NCI-H510A (cell line): ENCODE measurements at places on chromosomes 11 and 22.
A peak's percentile ranks its signal among the peaks of the same experiment; 100 is the strongest.

DNA sequence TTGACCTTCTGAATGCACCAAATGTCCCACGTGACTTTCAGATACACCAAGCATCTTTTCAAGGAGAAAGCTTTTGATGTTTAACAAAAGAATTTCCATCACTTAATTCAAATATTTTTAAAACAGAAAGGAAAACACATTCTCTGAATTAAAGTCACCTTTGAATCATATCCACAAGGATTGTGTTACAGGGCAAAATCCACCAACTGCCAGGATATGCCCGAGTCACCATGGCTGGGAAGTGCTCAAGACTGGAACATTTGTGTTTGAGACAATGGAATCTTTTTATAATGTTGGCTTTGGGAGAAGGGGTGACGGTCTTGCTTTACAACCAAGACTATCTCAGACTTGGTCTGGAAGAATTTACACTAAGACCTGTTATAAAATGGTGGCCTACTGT, 40.8 kb downstream of the BID start:
- no peak for DNase-seq

DNA sequence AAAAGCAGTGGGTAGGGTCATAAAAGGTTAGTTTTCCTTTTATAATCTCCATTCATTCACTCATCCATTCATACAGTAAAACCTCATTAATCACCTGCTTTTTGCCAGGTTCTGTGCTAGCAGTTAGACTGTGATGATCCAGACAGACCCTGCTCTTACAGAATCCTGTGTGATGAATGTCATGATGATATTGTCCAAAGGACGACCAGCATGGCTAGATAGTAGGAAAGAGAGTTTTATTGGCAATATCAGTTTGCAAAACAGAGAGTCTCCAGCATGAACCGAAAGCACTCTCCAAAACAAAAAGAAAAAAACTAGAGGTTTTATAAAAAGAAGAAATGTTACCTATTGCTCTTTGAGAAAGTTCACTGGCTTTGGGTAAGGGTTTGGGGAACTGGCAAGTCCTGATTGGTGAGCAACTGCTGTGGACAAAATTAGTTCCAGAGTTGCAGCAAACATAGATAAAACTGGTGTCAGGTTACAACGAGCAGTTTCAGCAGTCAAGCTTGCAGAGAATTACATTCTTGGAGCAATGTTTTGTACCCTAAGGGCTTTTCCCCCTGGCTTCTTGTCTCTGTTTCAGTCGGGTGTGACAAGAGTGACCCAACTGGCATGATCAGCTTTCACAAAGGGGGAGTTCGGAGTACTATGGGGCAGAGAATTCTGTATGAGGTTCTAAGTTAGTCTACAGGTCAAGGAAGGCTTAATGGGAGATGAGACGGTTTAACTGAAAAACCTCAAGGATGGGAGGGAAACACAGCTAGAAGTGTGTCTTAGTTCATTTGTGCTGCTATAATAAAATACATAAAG, 58.3 kb downstream of the HSD17B12 start:
- DNase-seq, result no peak

DNA sequence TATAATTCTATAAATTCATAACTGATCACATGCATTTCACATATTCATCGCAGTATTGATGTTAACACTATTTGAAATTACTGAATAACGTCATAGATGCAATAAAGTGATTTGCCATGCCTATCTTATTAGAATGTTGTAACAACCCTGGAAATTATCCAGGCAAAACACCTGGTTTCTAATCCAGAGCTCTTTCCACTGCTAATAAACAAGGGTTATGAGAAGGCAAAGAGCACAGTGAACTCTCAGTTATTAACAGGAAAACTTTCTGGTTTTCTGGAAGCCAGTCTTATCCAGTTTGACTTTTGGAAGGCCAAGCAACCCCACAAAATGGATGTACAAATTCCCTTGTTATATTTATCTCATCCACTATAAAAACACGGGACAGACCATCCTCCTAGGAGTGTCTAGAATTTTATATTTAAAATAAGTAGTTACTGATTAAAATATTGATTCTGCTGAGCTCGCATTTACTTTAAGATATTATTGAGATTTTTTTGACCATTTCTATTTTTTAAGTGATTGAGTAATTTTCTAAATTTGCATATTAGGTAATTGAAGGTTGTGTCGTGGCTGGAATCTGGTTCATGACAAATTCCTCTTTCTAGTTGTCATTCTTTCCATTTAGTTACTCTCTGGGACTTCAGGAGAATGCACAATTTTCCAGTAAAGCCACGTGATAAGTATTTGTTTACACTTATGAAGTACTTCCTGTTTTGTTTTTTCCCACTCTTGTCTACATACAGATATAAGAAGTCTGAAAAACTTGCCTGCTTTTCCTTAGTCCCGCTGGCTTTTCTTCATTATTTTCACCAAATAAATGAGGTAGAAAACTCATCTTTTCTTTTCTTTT, 47.9 kb downstream of the DCUN1D5 start:
- no peak for DNase-seq

GRCh38 chr22:50601669-50602337, 1.2 kb downstream of the MAPK8IP2 start:
- DNase-seq, result no peak

DNA sequence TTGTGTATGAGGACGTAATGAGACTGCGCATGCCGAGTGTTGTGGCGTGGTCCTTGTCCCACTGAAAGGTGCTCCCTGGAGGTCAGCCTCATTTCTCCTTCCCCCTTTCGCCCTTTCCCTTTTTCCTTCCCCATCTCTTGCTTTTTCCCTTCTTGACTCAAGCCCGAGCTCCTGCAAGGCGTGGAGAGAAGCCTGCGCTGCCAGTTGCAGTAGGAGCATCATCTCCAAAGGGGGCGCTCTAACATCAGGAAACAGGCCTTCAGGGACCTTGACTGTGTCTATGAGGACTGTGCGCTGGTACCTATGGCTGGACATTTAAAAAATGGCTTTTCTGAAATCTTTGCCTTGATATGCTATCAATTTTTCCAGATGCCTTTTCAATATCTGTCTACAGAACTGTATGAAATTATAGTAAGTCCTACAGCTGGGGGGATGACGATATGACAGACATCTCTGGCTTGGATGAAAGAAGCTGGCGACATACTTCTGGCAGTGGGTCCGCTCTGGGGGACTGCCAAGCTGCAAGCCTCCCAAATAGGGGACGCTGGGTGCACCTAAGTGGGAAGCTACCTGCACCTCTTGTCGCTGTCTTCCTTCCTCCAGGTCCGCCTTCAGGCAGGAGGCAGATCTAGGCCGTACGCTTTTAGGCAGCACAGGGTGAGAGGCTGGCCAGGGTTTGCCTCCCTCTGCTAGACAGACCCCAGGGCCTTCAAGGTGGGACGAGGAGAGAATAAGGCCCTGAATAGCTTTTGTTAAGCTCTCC, 96.5 kb downstream of the NXPE2 start:
- DNase-seq, result peak; percentile 42

- no peak for DNase-seq
Observed at GRCh38 chr11:61918251-61918937, 1.0 kb upstream of the RAB3IL1 start.

DNA sequence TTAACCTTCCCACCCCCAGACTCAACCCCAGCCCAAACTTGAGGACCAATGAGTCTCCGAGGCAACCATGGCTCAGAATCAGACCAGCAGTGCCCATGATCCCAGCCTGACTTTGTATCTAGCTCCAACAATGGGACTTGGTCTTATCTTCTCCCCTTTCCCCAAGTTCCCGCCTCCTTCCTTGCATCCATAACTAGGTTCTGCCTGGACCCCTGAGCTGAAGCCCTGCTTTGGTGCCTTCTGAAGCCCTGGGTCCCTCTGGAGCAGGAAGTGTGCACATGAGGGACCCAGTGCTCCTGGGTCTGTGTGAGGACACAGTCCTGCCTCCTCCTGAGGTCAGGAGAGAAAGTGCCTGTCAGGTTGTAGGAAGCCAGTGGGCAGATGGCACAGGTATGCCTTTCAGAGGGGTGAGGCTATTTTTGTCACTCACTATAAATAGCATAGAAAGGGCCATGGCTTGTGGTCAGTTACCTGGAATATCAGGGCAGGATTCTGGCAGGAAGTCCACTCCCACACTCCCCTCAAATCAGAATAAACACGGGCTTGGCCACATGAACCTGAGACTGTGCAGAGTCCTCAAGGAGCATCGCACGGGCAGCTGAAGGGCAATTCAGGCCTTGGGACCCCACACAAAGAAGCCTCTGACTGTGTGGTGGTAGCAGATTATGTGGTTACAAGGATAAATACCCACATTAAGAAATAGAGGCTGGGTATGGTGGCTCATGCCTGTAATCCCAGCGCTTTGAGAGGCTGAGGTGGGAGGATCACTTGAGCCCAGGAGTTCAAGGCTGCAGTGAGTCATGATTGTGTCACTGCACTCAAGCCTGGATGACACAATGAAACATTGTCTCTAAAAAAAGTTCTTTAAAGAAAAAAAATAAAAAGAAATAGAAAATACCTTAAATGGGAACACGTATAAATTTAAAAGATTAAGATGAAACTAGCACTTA, 27.4 kb downstream of the RCN1 start:
- DNase-seq, result no peak

GRCh38 chr11:29645373-29645772, 371.5 kb downstream of the KCNA4 start:
- DNase-seq, result no peak

- no peak for DNase-seq
Observed at GRCh38 chr11:121540627-121541026, 87.9 kb upstream of the SORL1-AS1 start.

DNA sequence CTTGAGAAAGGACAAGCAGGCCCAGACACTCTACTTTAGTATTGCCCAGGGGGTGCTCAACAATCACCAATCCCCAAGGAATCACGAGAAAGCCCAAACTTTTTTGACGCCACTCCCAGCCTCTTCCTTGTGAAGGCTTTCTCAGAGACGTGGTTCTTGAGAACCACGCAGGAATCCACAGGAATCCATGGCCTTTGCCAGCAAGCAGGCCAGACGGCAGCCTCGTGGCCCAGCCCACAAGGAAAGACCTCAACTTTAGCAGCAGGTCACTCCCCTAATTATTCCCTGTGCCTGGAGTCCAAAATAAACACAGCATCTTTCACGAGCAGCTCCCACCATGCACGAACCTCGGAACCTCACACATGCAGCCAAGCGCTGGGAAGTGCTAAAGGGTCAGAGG, 104.2 kb downstream of the WT1 start:
- no peak for DNase-seq

DNA sequence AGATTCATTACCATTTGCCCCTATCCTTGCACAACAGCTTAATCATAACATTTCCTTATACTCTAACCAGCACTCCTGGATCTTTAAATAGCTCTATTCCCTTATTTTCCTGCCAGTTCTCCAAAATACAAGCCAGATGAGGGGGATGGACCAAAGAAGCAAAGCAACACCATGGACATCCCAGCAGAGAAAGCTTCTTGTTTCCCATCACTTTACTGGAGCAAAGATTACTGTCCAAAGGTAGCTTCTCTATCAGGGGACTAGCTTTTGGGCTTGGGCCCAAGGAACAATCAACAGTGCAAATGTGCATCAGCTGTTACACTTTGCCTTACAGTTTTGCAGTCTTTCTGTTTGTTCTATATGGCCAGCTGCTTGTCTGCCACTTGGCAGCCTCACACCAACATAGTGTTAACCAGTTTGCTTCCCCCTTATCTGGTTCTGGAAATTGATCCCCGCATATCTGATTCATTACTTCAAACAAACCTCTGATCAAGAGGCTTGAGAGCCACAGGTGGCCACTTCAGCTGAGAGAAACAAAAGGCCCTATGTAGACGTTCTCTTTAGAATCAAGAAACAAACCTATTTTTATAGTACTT, 814.3 kb downstream of the METTL15 start:
- DNase-seq, result no peak

- DNase-seq, result no peak
Observed at GRCh38 chr11:84524422-84525051, 1102.6 kb downstream of the DLG2 start.

GRCh38 chr22:37599153-37599552, 9.5 kb upstream of the GGA1 start:
- no peak for DNase-seq
